ENCODE measurements at places on chromosomes 12 and 14.

DNA sequence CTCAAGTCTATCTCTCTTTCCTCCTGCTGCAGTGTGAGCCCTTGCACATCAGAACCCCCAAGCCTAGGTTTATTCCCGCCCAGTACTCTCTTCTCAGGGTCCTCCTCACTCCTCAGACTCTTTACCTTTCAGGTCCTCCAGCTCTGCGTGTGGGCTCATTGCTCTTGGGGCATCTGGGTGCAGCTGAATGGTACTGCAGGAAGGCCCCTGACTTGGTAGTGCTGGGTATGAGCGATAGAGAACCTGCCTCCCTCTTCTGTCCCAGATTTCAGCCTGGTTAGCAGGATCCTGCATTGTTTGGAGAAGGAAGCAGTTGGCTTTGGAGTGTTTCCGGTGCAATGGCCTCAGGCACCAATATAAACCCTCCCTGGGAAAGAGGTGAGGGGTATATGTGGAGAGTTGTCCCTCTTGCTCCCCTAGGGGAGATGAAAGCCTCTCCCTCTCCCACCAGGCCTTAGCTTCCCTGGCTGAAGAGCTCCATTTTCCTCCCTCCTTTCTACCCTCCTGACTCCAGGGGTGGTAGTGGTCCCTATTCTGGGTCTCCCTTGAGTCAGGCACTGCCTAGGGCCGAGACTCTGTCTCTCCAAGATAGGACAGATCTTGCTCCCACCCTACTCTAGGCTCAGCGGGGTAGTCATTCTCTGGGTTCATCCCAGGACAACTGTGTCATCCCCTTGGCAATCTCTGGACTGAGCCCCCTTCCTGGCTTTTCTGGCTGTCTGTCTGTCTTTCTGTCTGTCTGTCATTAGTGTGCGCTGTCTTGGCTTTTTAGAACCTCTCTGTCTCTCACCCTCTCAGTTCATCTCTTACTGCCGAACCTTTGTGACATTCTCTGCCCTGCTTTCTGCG, 3.8 kb downstream of the LRP1 start:
- DNase-seq, result no peak

GRCh38 chr14:66152747-66153146, 333.4 kb upstream of the CCDC196 start:
- no peak for DNase-seq

GRCh38 chr14:50056435-50056834, 59.9 kb downstream of the VCPKMT start:
- no peak for DNase-seq

GRCh38 chr12:112532106-112532505, 113.4 kb downstream of the PTPN11 start:
- no peak for DNase-seq

DNA sequence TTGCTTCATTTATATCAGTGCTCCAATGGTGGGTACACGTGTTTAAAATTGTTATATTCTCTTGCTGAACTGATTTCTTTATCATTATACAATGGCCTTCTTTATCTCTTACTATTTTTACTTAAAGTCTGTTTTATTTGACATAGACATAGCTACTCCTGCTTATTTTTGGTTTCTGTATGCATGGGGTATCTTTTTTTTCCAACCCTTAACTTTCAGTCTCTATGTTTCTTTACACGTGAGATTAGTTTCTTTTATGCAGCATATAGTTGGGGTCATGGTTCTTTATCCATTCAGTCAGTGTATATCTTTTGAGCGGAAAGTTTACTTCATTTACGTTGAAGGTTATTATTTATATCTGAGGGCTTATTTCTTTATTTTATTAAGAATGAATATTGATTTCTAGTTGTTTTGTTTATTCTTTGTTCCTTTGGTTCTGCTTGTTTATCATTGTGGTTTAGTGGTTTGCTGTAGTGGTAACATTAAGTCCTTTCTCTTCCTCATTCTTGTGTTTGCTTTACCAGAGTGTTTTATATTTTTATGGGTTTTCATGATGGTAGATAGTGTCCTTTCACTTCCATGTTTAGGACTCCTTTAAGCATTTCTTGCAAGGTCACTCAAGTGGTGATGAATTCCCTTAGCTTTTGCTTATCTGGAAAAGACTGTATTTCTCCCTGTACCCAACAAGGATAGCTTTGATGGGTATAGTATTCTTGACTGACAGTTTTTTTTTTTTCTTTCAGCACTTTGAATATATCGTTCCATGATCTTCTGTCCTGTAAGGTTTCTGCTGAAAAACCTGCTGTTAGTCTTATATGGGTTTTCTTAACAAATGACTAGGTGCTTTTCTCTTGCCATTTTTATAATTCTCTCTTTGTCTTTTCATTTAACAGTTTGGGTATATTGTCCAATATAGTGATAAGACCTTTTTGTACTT, 38.3 kb upstream of the FAR2 start:
- DNase-seq, result no peak

GRCh38 chr12:84069699-84070098, 842.9 kb downstream of the SLC6A15 start:
- no peak for DNase-seq

- no peak for DNase-seq
These were observed 14.5 kb upstream of the KLRD1 start for GRCh38 chr12:10293151-10293550.

DNA sequence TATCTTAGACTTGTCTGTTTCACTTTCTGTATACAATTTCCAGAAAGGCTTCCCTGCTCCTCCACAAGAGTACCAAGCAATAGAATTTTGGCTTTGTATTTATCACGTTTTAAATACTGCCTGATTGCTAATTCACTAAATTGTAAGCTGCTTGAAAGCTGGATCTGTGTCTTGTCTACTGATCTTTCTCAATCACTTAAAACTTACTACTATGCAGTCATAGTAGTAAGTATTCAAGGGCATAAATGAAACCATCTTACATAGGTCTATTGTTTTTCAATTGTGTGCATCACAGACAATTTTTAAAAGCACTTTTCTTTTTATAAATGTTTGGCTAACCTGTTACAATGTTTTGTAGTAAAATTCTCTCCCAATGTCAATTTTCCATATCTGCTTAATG, 1.2 kb upstream of the GLIPR1L2 start:
- no peak for DNase-seq

Data from CD4-positive, alpha-beta T cell treated with Interleukin-21 for 1 hour (primary cell).